ENCODE measurements at places on chromosomes 5 and 9.

DNA sequence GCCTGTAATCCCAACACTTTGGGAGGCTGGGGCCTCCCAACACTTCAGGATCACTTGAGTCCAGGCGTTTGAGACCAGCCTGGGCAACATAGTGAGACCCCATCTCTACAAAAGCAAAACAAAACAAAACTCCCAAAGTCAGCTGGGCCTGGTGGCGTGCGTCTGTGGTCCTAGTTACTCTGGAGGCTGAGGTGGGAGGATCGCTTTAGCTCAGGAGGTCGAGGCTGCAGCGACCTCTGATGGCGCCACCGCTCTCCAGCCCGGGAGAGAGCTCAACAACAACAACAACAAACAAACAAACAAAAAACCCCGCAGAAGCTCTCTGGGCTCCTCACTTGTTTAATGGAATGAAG is 528 bp downstream of the ACOT12 start:
- DNase-seq, result no peak

DNA sequence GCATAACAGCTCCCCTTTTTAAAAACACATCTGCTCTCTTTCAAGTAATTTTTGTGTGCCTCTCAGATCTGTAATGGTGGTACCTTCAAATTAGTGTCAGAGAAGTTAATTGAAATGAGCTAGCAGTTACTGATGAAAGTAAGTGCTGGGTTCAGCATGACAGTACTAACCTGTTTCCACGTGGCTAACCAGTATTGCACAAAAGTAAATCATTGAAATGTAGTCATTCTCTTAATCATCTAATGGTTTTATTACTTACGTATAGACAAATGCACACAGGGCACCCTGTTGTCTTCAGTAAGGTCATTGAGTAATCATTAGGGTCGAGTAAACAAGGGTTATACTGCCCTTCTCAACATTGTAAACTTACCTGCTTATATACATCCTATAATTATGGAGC is 157.8 kb upstream of the PRR16 start:
- no peak for DNase-seq

DNA sequence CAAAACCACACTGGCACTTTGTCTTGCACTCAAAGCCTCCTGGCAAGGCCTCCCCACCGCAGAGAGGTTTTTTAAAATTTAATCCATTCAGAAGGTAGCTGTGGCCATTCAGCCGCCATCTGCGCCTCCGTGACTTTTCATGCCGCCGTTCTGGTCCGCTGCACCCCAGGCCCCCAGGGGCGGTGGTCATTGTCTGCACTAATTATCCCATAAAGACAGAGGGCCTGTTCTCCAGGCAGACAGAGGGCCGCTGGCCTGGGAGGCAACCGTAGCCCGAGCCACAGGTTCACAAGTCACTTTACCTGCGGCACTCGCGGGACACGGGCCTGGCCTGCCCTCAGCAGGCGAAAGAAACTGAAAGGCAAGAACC is 49.4 kb downstream of the EXD3 start:
- DNase-seq, result no peak

- no peak for DNase-seq
Observed at GRCh38 chr9:80699511-80699998, 989.8 kb downstream of the TLE1 start.

- no peak for DNase-seq
Observed at GRCh38 chr9:31535651-31536050, 848.8 kb upstream of the ACO1 start.

DNA sequence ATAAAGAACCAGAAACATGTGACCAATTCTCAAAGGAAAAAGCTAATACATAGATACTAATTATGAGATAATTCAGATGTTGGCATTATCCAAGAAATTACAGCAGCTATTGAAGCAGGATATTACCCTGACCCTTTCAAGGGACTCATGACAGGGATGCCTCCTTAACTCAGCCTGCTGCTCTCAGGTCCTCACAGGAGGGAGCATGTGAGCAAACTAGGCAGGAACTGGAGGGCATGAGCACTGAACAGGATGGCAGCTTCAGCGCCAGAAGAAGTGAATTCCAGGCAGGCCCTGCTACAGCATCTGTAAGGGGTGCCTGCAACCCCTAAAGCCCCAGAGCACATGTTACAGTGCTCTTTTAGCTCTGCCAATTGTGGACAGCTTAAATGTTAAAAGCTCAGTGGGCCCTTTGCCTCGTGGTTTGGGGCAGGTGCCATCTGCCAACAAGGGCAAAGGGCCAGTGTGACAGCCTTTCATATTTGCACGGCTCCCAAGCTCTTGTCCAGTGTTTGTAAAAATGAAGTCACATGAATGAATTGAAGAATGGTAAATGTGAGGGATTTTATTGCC is 464.7 kb upstream of the COX7C start:
- DNase-seq, result no peak

DNA sequence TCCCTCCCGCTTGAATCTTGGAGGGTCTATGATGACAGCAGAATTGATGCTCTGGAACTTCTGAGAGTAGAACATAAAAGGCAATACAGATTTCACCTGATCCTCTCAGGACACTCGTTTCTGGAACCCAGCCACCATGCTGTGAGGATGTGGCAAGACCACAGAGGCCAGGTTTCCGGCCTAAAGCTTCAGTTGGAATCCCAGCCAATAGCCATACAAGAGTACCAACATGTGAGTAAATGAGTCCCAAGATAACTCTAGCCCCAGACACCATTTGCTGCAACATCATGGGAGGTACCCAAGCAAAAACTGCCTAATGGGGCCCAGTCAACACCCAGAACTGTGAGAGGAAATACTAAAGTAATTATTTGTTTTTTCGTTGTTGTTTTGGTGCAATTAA is 65.7 kb upstream of the MARCHF11 start:
- DNase-seq, result no peak

DNA sequence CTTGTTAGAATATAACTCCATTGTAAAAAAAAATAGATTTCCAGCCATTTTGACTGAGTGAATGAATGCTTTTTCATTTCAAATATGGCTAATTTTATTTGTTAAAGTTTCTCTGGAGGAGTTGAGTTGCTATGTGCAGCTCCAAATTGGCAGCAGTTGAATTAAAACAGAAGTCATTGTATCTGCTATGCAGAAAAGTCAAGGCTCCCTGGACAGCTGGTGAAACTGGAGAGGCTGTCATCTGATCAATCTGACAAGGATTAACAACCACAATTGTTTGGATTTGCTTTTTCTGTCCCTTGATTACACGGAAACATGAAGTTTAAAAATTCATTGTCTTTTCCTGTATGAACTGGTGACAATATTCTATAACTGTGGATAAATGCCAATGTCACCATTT is 713.9 kb downstream of the EFNA5 start:
- DNase-seq, result no peak

DNA sequence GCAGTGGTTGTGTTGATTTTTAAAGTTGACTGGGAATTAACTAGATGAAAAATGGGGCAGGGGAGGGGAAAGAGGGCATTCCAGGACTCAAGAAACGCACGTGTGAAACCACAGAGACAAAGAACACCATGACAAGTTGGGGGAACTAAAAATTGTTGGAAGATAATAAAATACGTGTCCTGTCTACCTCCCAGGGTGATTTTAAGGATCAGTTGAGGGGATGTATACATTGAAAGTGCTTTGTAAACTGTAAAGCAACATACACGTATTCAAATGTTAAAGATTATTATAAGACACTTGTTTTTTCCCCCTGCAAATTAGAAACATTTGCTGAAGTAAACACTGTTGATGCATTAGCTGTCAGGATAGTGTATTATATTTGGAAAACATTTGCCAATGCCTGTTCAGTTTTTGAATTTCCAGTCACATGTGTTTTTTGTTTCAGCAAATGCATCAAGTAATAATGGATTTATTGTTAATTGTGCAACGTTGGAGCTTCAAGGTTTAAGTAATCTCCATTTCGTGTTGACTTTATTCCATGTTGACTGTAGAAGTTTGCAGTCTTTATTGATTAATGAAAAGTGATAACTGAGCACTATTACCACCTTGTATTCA is 412.7 kb downstream of the ACTL7B start:
- DNase-seq, result no peak

GRCh38 chr5:139642213-139642612 is 5.9 kb upstream of the CXXC5 start:
- DNase-seq, result no peak

GRCh38 chr5:104299998-104300706 is 737.6 kb upstream of the NUDT12 start:
- no peak for DNase-seq

GRCh38 chr5:36690041-36690961 is 83.9 kb downstream of the SLC1A3 start:
- DNase-seq, result no peak

DNA sequence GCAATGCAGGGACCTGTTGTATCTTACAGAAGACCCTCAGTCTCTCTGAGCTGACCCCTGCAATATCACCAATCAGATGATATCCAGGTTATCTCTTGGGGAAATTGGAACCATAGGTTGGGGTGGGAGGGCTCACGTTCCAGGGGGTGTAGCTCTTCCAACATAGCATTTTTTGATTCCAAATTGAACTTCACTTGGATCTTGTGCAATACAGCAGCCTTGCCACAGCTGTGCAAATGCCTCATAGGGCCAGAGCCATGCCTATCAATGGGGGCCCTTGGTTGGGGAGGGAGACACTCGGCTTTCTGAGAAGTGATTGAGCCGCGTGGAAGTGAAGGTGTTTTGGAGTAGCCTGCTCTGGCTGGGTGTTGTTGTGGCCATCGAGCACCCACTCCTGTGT is 117.2 kb upstream of the PITX1 start:
- no peak for DNase-seq

GRCh38 chr9:114900942-114901802 is 29.2 kb downstream of the TNFSF8 start:
- no peak for DNase-seq

DNA sequence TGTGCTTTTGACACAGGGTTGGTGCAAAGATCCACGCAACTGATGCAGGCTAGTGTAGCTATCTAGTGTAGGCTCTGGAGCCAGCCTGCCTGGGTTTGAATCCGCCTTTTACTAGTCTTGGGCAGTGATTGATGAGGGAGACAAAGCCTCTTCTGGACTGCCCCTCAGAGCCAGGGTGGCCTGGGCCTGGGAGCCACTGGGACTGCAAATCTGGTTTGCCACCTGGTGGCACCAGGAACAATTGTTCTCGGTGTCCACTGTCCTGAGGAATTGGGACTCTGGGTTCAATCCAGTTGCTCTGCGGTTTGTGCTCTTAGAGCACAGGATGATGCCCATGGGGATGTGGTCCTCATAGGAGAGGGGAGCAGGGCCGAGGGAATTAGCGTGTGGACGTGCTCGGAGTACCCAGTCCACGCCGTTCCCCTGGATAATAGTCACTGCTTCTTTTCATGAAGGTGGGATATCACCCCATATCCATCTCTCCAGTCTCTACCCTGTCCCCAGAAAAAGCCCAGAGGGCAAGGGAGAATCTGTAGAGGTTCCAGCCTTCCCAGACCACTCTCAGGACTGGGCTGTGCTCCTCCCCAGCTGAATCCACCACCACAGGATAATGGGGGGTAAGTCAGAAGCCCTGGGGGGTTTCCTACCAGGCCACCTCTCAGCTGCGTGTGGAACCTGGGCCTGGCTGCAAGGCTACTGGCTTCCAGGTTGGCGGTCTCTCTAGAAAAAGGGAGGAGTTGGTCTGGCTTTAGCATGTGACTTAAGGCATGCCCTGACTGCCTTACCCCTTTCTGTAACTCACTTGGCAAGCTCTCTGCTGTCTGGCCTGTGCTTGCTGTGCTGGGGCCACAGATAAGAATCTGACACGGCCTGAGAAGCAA is 1.9 kb downstream of the B4GALT7 start:
- DNase-seq, result no peak

DNA sequence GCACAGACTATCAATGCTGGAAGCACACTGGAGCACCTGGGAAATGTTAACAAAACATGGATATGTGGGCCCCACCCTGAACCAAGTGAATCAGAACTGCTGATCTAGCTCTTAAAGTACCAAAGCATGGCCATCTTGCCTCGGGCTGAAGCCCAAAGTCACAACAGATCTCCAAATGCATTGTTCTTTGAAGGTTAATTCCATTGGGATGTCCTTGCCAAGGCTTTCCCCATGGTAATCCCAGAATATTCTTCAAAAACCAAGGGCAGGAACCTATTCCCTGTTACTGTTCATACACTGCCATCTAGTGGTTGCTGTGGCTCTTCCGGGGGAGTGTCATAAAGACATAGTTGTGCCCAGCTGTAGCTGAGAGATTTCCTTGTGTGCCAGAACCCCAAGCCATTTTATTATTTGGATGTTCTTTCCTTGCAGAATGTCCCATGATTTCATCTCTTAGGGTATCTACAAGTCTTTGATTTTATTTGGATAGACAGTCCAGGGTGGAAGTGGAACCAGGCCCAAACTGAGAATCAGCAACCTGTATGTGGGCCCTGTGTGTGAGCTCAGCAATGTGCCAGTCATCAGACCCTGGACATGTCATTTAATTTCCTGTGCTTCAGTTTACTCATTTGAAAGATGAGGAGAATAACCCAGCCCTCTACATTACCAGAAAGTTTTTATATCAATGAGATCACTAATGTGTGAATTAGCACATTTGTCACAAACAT is 290.0 kb downstream of the ACTL7B start:
- DNase-seq, result no peak

DNA sequence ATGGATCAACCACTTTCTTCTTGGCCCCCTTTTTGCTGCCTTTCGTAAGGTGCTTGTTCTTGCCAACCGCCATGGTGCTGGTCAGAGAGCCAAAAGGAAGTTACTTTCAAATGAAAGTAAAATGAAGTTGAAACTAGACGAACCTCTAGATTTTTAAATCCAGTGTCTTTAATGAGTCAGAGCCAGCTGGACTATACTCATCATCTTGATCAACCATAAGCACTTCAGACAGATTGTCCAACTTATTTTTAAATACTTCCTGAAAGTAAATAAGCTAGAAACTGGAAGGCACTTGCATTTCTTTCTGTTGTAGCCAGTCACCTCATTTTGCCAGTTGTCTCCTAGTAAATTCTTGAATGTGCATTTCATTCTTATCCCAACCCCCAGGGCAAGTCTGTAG is 48.9 kb downstream of the JMY start:
- DNase-seq, result no peak

DNA sequence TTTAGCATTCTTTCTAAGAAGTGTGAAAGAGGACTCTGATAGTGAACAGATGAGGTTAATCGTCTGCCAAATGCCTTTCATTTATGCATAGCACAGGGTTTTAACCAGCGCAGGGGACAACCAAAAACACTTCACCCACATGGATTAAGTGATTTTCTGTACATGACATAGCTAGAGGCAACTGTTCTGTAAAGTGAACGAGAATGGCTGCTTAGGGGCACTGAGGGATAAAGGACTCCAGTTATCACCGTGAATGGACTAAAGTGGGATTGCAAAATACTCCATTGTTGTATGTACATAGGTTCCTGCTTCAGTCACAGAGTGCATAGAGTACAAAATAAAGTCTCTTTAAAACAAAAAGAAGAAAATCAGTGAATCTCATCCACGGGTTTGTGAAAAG is 456.8 kb downstream of the DMAC1 start:
- DNase-seq, result no peak

- no peak for DNase-seq
Observed at GRCh38 chr9:133140174-133140505, 19.1 kb upstream of the RALGDS start.

- DNase-seq, result no peak
Observed at GRCh38 chr5:74196233-74196632, 444.3 kb downstream of the ENC1 start.

GRCh38 chr9:77616191-77616590 is 31.9 kb downstream of the GNA14 start:
- DNase-seq, result no peak

- no peak for DNase-seq
Observed at GRCh38 chr5:16574789-16575721, 41.7 kb downstream of the RETREG1 start.

- no peak for DNase-seq
Observed at GRCh38 chr5:119078861-119079260, 8.0 kb downstream of the DMXL1 start.

Measured in NK-92 treated with Interleukin-12 subunit alpha and Interleukin-12 subunit beta, amount 100 ng/mL, for 24 hours (cell line).